Activated effector memory CD4-positive, alpha-beta T cell treated with anti-CD3 and anti-CD28 coated beads, Interleukin-2, amount 50 U/mL, for 16 hours (primary cell): ENCODE measurements at places on chromosomes 3 and 15.
A peak's percentile ranks its signal among the peaks of the same experiment; 100 is the strongest.

GRCh38 chr15:99057020-99057419 is 47.9 kb upstream of the SYNM start:
- DNase-seq = no peak

DNA sequence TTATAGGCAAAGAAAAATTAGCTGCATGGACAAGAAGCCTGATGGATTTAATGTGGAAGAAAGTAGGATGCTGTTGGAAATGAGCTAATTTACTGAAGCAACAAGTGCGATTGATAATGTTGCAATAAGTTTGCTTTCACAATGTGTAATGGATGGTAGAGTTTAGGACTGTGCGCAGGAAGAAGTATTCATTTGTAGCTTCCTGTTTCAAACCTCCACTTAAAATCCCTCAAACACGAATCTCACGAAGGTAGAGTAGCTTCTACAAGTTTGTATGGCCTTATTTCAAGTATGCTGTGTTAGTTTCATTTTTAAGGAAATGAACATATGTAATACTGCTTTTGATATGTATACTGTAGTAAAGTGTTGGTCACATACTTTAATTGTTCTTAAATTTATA is 42.3 kb downstream of the KCNH8 start:
- no peak for DNase-seq

DNA sequence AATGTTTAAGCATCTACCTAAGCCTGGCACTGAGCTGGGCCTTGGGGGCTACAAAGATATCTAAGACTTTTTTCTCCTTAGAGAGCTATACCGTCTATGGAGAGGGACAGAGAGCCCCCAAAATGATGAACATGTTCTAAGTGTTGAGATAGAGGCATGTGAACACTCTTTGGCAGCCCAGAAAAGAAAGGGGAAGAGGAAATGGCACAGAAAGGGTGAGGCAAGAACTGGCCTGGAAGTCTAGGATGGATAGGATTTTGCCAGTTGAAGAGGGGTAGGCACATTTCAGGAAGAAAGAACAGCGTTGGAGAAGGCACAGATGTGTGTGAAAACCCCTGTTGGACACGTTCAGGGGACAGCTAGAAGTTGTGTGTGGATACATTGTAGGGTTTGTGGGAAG is 276.2 kb upstream of the LRRFIP2 start:
- no peak for DNase-seq

GRCh38 chr3:23711916-23712494 is 93.8 kb upstream of the UBE2E1 start:
- no peak for DNase-seq

- DNase-seq = no peak
Measured at GRCh38 chr3:184771301-184772127, 40.5 kb upstream of the VPS8 start.

DNA sequence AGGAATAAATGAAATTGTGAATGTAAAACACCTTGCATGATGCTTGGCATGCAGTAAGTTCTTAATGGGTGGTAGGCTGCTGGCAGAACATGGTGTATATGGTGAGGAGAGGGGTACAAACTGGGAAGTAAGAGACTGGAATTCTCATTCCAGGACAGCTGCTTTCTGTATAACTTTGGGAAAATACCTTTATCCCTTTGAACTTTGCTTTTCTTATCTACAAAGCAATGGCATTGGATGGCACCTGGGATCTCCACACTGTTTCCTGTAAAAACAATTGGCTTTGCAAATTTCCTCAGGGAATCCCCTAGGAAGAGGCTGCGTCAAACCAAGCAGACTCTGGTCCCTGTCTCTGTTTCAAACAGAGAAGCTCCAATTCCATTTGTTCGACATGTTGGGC is 100.7 kb upstream of the SLC4A7 start:
- no peak for DNase-seq

DNA sequence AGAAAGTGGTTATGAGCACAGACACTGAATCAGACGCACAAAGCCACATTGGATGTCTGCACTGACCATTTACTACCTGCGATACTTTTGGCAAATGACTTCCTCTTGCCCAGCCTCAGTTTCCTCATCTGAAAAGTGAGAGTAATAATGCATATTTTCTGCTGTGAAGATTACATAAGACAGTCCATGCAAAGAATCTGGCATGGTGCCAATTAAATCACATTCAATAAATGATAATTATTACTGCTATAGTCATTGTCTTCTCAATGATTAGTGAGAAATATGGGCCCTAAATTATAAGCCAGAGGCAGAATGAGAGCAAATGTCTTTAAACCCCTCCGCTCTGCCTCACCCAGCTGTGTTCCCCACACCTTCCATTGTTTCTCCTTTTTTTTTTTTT is 16.0 kb upstream of the BCL2L10 start:
- no peak for DNase-seq

- no peak for DNase-seq
Measured at GRCh38 chr3:71817262-71817661, 32.3 kb upstream of the PROK2 start.

DNA sequence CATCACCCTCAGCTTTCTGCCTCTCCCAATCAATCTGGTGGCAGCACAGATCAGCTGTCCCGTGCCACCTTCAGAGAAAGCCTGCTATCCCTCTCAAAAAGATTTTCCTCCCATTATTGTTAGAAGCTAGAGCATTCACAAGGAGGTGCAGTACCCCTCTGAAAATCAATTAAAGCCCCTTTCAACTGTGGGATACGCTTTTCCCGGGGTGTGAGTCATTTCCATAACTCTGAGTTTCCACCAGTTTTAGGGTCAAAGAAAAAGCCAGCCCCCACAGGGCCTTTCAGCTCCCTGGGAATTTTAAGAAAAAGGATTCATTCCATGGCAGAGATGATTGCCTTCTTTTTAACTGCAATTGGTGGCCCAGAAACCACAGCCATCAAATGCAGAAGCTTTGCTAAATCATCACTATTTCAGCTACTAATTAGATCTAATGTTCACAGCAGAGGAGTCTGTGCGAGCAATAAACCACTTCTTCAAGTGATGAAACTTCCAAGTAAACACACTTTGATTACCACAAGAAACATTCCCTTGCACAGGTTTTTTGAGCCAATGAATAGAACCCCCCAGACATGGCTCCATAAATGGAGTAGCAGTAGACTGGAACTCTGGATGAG is 270.0 kb upstream of the TPRG1 start:
- no peak for DNase-seq

DNA sequence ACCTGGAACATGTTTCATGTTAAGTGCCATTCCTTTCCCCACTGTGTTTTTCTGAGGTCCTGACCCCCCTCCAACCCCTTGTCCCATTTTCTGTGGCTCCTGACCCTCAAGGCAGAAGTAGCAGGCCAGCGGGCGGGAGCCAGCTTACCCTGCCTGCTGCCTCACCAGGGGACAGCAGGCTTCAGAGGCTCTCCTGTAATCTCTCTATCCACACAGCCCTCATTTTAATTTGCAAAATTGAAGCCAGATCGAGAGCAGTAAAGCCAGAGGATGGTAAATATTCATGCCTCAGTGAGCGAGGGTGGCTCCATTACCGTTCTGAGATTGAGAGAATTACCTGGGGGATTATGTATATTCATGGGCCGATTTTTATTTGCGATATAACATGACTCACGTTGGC is 147.6 kb downstream of the DNAJB8 start:
- no peak for DNase-seq

GRCh38 chr3:120093911-120094775 is at the start of gene GSK3B:
GSK3B (minus strand) TSS chr3:120094447; CDS start chr3:120093434, 1,013 bp downstream.
- peak; percentile 99 for DNase-seq

- DNase-seq = no peak
Measured at GRCh38 chr15:59543721-59544547, 67.6 kb upstream of the GCNT3 start.

GRCh38 chr3:72269475-72269874 is 484.5 kb upstream of the PROK2 start:
- DNase-seq = no peak

- peak; percentile 72 for DNase-seq
Measured at GRCh38 chr3:183265834-183266417, 12.9 kb downstream of the B3GNT5 start.

DNA sequence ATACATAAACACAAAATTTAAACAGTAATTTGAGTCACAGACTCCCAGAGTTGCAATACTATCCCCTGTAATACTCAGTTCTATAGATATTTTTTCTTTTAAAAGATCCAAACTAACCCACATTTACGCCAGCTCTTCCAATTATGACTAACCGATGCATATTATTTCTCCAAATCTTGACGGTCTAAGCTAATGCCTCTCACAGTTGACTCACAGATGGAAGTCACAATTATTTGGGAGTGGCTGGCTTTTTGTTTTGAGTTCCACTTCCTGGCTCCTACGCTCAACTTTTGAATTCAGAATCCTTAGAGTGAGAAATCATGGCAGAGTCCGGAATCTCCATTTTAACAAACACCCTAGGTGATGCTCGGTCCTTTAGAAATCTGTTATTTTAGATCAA is 749.9 kb downstream of the FHIT start:
- no peak for DNase-seq

DNA sequence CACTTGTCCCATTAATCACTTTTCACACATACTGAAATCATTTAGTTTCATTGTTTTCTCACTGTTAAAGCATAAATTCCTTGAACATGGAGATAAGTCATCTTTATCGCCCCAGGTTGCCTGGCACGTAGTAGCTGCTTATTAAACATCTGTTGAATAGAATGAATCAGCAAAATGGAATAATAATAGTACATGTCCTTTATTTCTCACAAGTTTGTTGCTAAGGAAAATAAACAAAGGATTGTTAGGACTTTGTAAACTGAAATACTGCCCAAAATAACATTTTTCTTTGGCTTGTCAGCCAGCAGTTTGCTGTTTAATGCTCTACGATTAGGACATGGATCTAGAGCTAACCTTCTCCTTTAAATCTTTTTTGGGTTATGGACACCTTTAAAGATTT is 17.9 kb downstream of the SLC35A5 start:
- DNase-seq = no peak

DNA sequence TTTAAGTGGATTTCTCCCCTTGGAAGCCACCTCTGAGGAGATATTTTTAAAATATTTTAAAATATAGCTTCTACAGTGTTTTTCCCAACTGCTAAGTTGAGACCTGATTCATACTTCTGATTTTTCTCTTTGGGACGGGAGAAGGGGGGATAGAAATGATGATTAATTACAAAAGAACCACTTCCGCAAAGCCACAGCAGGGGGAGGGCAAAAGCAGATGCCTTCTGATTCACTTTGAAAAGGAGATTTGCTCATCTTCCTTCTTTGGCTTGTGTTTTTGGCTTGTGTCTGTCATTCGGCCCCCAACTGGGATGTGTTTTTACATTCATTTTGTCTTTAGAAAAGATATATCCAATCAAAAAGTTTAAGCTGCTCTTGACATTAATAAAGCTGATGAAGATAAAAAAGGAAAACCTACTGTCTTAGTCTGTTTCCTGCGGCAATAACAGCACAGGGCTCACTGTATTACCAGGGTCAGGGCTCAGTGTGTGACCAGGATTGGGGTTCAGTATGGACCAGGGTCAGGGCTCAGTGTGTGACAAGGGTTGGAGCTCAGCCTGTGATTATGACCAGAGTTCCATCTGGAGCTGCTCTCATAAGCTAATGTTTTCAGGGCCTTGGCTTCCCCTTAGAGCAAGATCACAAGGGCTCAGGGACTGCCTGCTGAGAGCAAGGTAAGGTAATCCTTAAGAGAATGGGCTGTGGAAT is 223.2 kb downstream of the MTHFS start:
- DNase-seq = no peak

DNA sequence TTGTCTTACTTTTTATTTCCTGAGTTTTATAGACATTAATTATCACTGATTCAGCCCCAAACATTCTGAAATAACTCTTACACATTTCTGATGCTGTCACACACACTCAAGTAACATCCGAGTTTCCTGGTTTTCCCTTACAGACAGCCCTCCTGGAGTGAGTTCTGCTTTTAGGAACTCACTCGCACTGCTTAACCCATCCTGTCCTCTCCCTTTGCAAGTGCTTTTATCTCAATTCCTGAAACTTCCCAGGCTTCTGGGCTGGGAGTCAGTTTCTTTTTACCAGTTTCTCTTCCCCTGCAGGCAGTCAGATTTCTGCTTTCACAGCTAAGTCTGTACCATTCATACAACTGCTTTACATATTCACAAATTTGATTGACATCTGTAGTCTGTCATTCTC is 15.6 kb upstream of the SH3GL3 start:
- DNase-seq = no peak

DNA sequence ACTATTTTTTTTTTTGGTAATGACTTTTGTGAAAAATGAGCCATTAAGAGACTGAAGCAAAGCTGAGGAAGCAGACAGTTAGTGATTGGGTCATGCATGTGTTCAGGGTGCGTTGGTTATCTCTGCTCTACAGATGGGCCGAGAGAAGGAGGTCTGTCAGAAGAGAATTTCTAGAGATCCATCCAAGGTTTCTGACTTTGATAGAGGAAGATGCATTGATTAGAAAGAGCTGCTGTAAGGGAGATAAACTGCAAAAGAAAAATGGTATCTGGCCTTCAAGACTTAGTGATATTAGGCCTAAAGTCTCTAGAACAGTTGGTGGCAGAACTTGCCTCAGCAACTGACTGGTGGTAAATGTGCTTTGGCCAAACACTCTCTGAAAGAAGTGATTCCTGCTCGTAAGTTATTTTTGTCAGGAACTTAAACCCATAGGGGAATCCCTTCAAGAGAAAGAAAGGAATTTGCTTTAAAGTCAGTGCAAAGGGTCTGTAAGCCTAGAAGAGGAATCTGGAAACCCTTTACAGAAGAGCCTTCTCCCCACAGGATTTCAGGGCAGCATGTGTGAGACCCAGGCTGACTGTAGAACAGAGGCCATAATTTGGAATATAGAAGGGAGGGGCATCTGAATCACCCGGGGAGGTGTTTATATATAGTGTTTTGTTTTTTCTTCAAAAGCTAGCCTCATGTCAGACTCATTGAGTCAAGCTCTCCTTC is 67.8 kb downstream of the OPA1 start:
- no peak for DNase-seq

- no peak for DNase-seq
Measured at GRCh38 chr3:128188326-128188725, 35.0 kb downstream of the EEFSEC start.

DNA sequence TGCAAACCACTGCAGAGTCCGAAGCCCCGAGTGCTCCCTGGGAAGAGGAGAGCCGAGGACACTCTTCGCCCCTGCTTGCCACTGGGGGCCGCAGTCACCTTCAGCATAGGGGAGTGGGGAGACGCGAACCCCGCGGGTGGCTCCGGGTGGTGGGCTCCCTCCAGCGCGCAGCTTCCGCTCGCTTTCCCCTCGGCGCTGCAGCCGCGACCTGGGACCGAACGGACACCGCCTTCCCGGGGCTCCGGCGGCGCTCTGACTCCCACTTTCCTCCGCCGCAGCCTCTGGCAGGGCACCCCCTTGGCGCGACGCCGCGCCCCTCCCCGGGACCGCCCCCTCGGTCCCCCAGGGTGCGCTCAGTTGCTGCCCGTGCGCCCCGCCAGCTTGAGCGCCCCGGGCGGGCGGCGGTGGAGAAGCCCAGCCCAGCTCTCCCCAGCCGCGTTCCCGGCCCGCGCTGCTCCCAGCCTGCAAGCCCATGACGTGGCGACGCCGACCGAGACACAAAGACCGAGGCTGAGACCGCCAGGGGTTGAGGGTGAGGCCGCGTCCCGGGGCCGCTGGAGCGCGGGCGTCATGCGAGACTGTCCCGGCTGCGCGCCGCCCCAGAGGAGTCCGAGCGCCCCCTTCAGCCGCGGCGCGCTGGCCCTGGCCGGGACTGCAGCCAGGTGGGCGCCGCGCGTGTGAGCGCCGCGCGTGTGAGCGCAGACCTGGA is at the start of gene MINAR1:
Gene MINAR1, plus strand, starts transcription at position 701 of the 709 bp plus-strand sequence. CDS start 23,812 bp downstream, outside the sequence.
- no peak for DNase-seq

- DNase-seq = no peak
Measured at GRCh38 chr3:101591071-101591470, 17.1 kb downstream of the PCNP start.

GRCh38 chr3:145290010-145290409 is 871.0 kb downstream of the PLOD2 start:
- no peak for DNase-seq
